ENCODE measurements at places on chromosomes 7 and 10. TPM values are rescaled to one million over a fixed set of nuclear protein-coding genes. Genes with fewer than 3 reads are reported as not detected.

CH25H gene
- not detected for polyA plus RNA-seq

GHRHR gene
- polyA plus RNA-seq: not detected

CYP2C19 gene
- polyA plus RNA-seq: not detected

PTPRN2 gene
- not detected for polyA plus RNA-seq

IQUB gene
- polyA plus RNA-seq: 0.09 TPM

PNLIPRP1 gene
- not detected for polyA plus RNA-seq

CYP26C1 gene
- polyA plus RNA-seq: not detected

CTNNA3 gene
- 0.09 TPM for polyA plus RNA-seq

SFRP5 gene
- not detected for polyA plus RNA-seq

IGFBP3 gene
- polyA plus RNA-seq: 14.0 TPM

CFTR gene
- polyA plus RNA-seq: not detected

PRLHR gene
- not detected for polyA plus RNA-seq

PARP12 gene
- 73.3 TPM for polyA plus RNA-seq

GRCh38 chr10:132105302-132105995 lies 39.7 kb downstream of the JAKMIP3 start:
- H3K27ac ChIP-seq: no peak overlapping the region
- no peaks in the 10 kb centered on the region for H3K27me3 ChIP-seq
- H3K4me3 ChIP-seq: no peak overlapping the region
- no peaks in the 10 kb centered on the region for H3K4me1 ChIP-seq
- DNase-seq: no peak

DNA sequence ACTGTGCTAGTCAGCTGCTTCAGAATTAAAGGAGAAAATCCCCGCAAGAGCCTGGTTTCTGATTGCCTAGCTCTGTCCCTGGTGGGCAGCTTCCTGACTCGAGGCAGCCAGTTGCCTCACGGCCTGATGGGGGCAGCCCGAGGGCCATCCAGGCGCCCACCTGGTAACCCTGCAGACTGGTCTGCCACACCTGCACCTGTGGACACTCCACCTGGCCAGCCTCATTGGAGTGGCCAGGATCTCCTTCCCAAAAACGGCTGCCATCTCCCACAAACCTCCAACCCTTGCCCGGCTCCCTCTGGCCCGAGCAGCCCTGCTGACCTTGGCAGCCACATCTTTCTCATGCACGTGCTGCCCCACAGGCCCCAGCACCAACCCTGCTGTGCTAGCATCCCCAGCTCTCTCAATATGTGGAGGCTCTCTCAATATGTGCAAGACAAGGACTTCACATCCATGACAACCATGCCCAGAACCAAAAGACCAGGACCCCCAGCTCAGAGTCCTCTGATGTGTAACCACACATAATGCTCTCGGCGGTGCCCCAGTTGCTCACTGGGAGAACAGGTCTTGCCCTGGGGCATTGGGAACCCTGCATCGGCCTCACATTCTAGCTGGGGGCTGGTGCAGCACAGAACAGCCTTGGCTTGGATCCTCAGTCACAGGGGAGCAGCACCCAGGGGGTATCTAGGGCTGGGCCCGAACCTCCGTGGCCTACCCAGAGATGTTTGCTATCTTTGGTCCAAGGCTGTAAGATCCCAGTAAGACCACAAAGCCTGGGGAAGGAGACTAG lies 14.6 kb downstream of the DRGX start:
- no peaks in the 10 kb centered on the region for H3K4me1 ChIP-seq
- no peaks in the 10 kb centered on the region for H3K36me3 ChIP-seq
- no peak overlapping the region for H3K4me3 ChIP-seq
- no peak overlapping the region for H3K27ac ChIP-seq
- peaks cover 4% of the 10 kb centered on the region for H3K27me3 ChIP-seq

DNA sequence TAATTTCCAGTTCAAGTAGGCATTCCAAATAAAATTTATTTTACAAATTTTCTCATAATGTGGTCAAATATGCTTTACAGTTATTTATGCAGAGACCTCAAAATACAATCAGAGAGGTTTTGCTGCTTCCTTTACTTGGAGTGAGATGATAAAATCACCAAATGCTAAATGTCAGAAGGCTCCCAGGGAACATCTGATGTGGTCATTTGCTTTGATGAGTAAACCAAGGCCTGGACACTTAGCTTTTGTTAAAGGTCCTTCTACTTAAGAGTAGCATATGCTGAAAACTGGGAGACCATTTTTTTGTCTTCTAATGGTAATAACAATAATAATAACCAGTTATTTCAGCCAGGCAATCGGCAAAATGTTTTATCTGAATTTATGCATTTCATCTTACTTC lies 60.6 kb upstream of the AKR1E2 start:
- H3K4me1 ChIP-seq: peaks cover 31% of the 10 kb centered on the region
- H3K27ac ChIP-seq: no peak overlapping the region
- no peak for DNase-seq
- H3K27me3 ChIP-seq: no peaks in the 10 kb centered on the region
- no peaks in the 10 kb centered on the region for H3K36me3 ChIP-seq

- DNase-seq: no peak
- H3K36me3 ChIP-seq: no peaks in the 10 kb centered on the region
- no peaks in the 10 kb centered on the region for H3K27me3 ChIP-seq
- H3K4me3 ChIP-seq: no peak overlapping the region
Observed at GRCh38 chr10:56715262-56715661, 354.2 kb upstream of the ZWINT start.

GRCh38 chr7:114334989-114335388 lies 79.6 kb upstream of the FOXP2 start:
- H3K36me3 ChIP-seq: no peaks in the 10 kb centered on the region
- H3K27ac ChIP-seq: no peak overlapping the region
- no peak overlapping the region for H3K4me3 ChIP-seq
- no peaks in the 10 kb centered on the region for H3K4me1 ChIP-seq

GRCh38 chr10:31426401-31426800 lies 107.4 kb downstream of the ZEB1 start:
- H3K4me1 ChIP-seq: peaks cover 7% of the 10 kb centered on the region
- H3K36me3 ChIP-seq: no peaks in the 10 kb centered on the region
- DNase-seq: no peak
- no peaks in the 10 kb centered on the region for H3K27me3 ChIP-seq

DNA sequence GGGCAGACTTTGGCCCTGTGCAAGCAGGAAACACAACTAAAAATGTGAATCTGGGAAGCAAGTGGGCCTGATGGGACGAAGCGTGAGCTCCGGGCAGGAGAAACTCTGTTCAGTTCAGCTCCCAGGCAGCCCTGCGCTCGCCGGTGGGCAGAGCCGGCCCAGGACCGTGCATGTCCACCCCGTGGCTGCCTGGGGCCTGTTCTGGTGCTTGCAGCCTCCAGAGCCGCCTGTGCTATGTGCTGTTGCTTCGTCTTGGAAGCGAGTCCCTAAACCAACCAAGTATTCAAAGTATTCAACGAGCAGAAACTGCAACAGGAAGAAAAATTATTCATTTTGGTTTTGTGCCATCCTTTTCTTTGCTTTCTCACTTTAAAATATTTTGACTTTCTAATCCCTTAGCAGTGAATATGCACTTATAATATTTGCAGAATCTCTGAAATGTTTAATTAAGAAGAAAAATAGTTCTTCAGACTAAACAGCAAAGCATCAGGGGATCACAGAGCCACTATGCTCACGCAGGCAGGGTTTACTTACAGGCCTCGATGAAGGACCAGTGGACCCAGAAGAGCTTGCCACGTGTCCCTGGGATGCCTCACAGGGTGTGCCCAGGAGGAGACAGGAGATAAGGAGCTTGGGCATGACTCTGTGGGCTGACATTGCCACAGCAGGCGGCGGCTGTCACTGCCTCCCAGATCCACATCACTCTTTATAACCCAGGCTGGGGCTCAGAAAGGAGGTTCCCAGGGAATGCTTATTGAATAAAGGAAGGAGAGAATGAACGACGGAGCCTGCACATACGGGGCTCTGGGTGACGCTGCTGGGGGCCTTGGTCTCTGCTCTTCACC lies 45.6 kb downstream of the VIPR2 start:
- no peak overlapping the region for H3K4me3 ChIP-seq
- DNase-seq: no peak
- H3K27me3 ChIP-seq: no peaks in the 10 kb centered on the region
- no peaks in the 10 kb centered on the region for H3K36me3 ChIP-seq

DNA sequence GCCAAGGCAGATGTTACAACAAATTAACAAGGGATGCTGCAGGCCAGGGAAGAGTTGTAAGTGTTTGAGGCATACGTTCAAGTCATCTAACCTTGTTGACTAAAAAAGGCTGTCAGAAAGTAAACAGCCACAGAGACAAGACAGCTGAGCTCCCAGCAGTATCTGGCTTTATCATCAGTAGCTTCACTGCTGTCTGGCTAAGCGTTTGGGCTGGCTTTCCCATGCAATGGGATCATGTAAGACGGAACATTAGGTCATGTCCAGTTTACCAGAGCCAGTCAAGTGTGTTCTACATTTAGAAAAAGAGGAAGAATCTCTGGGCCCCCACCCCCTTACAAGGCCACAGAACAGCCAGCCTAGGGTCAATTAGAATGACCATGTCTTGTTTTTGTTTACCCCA lies 51.3 kb upstream of the GSAP start:
- H3K36me3 ChIP-seq: no peaks in the 10 kb centered on the region
- DNase-seq: no peak
- peaks cover 3% of the 10 kb centered on the region for H3K4me1 ChIP-seq
- no peak overlapping the region for H3K27ac ChIP-seq

DNA sequence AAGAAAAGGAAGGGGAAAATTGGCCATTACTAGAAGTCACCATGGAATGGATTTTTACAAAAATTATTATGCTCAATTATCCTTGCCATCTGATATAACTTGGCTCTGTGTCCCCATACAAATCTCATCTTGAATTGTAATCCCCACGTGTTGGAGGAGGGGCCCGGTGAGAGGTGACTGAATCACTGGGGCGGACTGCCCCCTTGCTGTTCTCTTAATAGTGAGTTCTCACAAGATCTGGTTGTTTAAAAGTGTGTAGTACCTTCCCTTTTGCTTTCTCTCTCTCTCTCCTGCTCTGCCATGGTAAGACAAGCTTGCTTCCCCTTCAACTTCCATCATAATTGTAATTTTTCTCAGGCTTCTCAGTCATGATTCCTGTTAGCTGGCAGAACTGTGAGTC lies 1023.6 kb downstream of the XPNPEP1 start:
- no peaks in the 10 kb centered on the region for H3K36me3 ChIP-seq
- H3K4me3 ChIP-seq: no peak overlapping the region
- no peak for DNase-seq
- no peaks in the 10 kb centered on the region for H3K27me3 ChIP-seq

DNA sequence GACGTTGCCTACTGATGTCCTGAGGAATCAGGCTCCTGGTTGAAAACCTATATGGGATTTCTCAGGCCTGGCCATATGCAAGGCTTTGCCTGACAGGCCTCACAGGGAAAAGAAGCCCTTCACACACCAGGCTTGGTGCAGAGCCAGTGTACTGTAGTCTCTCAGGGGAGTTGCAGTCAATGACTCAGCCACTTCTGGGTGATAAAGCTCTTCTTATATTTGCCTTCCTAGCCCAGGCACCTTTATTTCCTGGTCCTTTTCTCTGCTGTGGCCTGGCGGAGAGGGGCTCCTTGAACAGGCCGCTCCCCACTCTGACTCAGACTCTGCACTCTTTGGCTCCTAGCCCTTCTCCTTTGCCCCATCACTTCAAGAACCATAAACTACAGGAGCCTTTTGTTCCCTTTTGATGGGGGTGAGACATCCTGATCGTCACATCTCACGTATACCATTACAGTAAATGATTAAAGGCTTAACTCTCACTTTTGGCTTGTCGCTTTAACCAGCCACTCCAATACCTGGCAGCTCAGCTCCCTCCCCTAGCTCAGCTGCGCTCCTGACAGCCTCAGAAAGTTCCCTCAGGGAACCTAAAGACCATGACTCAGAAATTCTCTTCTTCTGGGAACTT lies 33.5 kb downstream of the DPY19L1 start:
- no peak overlapping the region for H3K4me3 ChIP-seq
- DNase-seq: peak; percentile 42
- peaks cover 20% of the 10 kb centered on the region for H3K4me1 ChIP-seq
- peak overlapping the region; percentile 80 for H3K27ac ChIP-seq
- no peaks in the 10 kb centered on the region for H3K36me3 ChIP-seq

DNA sequence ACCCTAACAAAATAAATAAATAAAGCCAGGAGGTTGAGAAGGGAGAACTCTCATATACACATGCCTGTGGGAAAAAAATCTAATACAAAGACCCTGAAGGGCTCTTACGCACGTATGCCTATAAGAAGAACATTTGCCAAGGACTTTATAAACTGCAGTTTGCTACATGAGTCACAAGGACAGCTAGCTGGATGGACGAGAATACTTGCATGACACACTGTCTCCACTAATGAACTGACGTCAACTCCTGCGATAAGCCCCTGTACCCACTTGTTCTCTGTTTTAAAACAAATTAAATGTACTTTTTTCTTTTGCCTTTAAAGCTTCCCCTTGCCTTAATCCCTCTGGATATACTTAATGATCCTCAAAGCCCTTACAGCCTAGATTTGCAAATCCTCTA lies 374.6 kb upstream of the GHITM start:
- no peak overlapping the region for H3K27ac ChIP-seq
- no peak for DNase-seq
- H3K27me3 ChIP-seq: no peaks in the 10 kb centered on the region
- H3K36me3 ChIP-seq: no peaks in the 10 kb centered on the region

DNA sequence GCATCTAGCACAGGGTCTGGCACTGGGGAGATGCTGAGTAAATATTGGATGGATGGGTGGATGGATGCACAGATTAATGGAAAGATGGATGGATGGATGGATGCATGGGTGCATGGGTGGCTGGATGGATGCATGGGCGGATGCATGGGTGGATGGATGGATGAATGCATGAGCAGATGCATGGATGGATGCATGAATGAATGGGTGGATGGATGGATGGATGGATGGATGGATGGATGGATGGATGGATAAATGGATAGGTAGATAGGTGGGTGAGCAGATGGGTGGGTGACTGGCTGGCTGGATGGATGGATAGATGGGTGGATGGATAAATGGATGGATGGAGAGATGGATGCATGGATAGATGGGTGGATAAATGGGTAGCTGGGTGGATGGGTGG lies 5.7 kb downstream of the PAX4 start:
- H3K4me1 ChIP-seq: no peaks in the 10 kb centered on the region
- no peak for DNase-seq
- H3K36me3 ChIP-seq: no peaks in the 10 kb centered on the region
- H3K4me3 ChIP-seq: no peak overlapping the region
- H3K27ac ChIP-seq: no peak overlapping the region

- H3K36me3 ChIP-seq: no peaks in the 10 kb centered on the region
- H3K4me3 ChIP-seq: no peak overlapping the region
- H3K27ac ChIP-seq: no peak overlapping the region
Observed at GRCh38 chr10:113524539-113525490, 28.0 kb upstream of the HABP2 start.

- DNase-seq: no peak
- no peak overlapping the region for H3K27ac ChIP-seq
- H3K4me3 ChIP-seq: no peak overlapping the region
- H3K36me3 ChIP-seq: no peaks in the 10 kb centered on the region
Observed at GRCh38 chr7:43004082-43004481, 71.9 kb downstream of the MRPL32 start.

- no peak for DNase-seq
- H3K4me1 ChIP-seq: no peaks in the 10 kb centered on the region
- no peaks in the 10 kb centered on the region for H3K36me3 ChIP-seq
- no peak overlapping the region for H3K4me3 ChIP-seq
- no peaks in the 10 kb centered on the region for H3K27me3 ChIP-seq
Observed at GRCh38 chr10:33465747-33466146, 131.3 kb upstream of the NRP1 start.

- H3K27me3 ChIP-seq: no peaks in the 10 kb centered on the region
- peaks cover 28% of the 10 kb centered on the region for H3K36me3 ChIP-seq
- peaks cover 12% of the 10 kb centered on the region for H3K4me1 ChIP-seq
- no peak overlapping the region for H3K27ac ChIP-seq
- H3K4me3 ChIP-seq: no peak overlapping the region
Observed at GRCh38 chr10:74097776-74098175, 52.9 kb downstream of the AP3M1 start.

- H3K4me3 ChIP-seq: no peak overlapping the region
- no peaks in the 10 kb centered on the region for H3K27me3 ChIP-seq
- no peak for DNase-seq
- H3K36me3 ChIP-seq: no peaks in the 10 kb centered on the region
Observed at GRCh38 chr10:58220769-58221451, 46.8 kb downstream of the IPMK start.

All from keratinocyte (primary cell).